Right lung (tissue), 10 donors: ENCODE measurements at places on chromosomes 13 and 19.

DNA sequence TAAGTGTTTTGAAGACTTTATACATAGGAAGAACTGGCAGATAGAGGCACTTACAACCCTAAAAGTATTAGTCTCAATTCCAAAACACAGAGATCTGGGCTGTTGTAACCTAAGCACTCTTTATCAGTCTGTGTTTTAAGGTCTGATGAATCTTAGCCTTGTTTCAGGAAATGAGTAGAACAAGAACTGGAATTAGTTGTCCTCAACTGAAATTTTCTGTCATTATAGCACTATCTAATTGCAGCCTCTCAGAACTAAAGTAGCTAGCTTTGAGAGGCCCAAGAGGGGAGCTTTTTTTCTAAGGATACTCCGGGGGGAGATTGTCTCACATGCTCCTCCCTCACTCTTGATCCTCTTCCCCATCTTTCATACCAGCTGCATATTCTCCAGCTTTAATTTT lies 13.1 kb downstream of the HNRNPM start:
- no peak for DNase-seq

- no peak for DNase-seq
Measured at GRCh38 chr13:99558570-99559180, 57.4 kb downstream of the TM9SF2 start.

DNA sequence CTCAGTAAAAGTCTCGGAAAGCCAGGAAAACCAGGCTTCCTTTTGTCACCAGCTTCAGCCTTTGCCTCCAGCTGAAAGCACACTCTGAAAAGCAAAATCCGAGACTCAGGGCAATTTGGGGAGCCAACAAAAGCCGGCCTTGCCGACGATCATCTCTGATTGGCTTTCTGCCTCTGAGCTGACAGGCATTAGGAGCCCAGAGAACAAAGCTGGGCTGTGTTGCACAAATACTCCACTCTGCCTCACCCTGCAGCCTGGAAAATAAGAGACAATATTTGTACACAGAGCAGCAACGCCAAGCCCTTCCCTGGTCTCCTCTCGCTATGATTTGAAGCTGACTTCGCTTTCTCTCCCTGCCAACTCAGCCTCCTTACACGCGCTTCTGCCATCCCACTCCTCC lies 46.9 kb downstream of the CACNA1A start:
- DNase-seq, result no peak

GRCh38 chr13:88022431-88023208 lies 351.4 kb downstream of the SLITRK5 start:
- peak; percentile 11 for DNase-seq

DNA sequence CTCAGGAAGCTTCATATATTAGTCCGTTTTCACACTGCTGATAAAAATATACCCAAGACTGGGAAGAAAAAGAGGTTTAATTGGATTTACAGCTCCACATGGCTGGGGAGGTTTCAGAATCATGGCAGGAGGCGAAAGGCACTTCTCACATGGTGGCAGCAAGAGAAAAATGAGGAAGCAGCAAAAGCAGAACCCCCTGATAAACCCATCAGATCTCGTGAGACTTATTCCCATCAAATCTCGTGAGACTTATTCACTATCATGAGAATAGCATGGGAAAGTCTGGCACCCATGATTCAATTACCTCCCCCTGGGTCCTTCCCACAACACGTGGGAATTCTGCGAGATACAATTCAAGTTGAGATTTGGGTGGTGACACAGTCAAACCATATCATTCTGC lies 23.1 kb downstream of the FLT3 start:
- no peak for DNase-seq

GRCh38 chr19:39126312-39127187 lies 964 bp downstream of the PAK4 start:
- no peak for DNase-seq

DNA sequence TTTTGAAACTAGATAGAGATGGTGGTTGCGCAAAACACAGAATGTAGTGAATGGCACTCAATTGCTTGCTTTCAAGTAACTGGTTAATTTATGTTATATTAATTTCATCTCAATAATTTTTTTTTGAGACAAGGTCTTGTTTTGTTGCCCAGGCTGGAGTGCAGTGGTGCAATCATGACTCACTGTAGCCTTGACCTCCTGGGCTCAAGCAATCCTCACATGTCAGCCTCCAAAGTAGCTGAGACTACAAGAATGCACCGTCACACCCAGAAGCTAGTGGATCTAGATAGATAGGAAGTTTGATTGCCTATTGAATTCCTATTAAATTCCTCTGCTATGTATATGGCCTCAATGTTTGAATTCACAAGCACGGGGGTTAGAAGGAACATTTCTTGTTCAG lies 26.4 kb upstream of the ADGRE2 start:
- no peak for DNase-seq

- no peak for DNase-seq
Measured at GRCh38 chr13:114077099-114077932, 55.1 kb downstream of the RASA3 start.

GRCh38 chr19:16143399-16144215 lies at the start of gene HSH2D:
Gene HSH2D, plus strand, starts transcription at chr19:16143685. Its CDS starts 5,066 bp downstream, at chr19:16148751.
- DNase-seq, result peak; percentile 25

DNA sequence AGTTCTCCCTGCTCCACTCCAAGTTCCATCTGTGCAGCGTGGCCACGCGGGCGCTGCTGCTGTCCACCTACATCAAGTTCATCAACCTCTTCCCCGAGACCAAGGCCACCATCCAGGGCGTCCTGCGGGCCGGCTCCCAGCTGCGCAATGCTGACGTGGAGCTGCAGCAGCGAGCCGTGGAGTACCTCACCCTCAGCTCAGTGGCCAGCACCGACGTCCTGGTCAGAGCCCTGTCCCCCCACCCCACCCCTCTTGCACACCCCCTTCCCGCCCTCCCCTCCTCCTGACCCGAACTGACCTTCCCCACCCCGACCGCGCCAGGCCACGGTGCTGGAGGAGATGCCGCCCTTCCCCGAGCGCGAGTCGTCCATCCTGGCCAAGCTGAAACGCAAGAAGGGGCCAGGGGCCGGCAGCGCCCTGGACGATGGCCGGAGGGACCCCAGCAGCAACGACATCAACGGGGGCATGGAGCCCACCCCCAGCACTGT lies 11.6 kb downstream of the FUZ start:
- no peak for DNase-seq

GRCh38 chr19:12952488-12953137 lies 4.4 kb downstream of the GADD45GIP1 start:
- no peak for DNase-seq

DNA sequence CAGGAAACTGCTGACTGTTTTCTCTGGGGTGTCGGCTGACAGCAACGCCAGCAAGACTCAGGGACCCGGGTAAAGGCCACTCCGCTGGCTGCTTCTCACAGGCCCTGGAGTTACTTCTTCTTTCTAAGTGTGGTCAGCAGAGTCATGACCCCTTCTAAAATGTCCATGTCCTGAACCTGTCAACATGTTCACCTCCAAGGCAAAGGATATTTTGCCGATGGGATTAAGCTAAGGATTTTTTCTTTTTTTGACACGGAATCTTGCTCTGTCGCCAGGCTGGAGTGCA lies 7.9 kb downstream of the PEX11G start:
- no peak for DNase-seq

DNA sequence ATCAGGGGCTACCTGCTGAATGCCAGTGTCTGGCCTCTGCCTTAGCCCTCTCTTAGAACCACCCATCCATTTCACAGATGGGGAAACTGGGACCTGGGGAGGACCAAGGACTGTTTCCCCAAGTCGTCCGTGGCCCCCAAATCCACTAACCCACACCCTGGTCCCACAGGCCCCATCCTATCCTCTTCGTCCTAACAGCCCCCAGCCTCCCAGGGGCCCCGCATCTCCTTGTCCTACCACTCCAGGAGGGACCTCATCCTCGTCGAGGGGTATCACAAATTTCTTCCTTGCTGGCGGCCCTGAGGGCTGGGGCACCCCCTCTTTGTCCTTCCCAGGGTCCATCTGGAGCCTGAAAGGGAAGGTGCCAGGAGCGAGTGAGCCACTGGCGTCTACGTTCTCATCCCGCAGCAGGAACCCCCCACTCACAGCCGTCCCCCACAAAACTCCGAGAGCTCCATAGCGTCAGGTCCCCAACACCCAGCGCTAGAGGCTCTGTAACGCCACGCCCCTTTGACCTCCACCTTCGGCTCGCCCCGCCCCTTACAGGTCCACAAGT lies 606 bp downstream of the ERCC1 start:
- DNase-seq, result no peak

DNA sequence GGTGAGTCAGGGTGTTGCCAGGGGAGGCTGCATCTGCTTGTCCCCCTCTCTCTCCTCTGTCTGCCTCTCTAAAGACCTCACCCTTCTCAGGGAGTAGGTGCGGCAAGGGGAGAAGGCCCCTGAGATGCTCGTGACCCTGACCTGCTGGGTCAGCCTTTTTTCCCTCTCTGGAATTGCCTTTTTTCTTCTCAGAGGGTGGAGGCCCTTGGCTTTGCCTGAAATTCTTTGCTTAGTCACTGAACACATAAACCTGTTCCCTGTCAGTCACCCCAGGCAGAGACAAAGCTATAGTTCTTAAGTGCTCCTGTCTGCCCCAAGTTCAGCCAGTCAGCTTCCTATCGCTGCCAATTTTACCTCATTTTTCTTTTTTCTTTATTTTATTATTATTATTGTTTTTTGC lies 35.2 kb upstream of the PEG3 start:
- no peak for DNase-seq

- DNase-seq, result no peak
Measured at GRCh38 chr13:79988573-79988972, 352.4 kb downstream of the SPRY2 start.

DNA sequence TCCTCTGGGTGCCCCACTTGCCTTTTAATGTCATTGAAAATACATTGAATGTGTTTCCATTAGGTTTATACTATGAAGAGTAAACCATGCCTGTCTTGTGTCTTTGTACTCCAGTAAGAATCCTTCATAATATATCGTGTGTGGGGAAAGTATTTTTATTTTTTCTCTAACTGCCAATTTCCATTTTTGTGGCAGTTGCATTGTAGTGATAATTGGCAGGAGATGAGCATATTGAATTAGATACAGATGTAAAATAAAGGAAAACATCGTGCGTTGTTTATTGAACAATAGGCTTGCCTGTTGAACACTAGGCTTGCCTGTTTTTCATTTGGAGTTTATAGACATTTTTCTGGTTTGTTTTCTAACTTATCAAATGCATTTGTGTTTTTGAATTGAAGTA lies 218.8 kb downstream of the NBEA start:
- no peak for DNase-seq

- no peak for DNase-seq
Measured at GRCh38 chr19:4077800-4078684, 11.3 kb upstream of the ZBTB7A start.

DNA sequence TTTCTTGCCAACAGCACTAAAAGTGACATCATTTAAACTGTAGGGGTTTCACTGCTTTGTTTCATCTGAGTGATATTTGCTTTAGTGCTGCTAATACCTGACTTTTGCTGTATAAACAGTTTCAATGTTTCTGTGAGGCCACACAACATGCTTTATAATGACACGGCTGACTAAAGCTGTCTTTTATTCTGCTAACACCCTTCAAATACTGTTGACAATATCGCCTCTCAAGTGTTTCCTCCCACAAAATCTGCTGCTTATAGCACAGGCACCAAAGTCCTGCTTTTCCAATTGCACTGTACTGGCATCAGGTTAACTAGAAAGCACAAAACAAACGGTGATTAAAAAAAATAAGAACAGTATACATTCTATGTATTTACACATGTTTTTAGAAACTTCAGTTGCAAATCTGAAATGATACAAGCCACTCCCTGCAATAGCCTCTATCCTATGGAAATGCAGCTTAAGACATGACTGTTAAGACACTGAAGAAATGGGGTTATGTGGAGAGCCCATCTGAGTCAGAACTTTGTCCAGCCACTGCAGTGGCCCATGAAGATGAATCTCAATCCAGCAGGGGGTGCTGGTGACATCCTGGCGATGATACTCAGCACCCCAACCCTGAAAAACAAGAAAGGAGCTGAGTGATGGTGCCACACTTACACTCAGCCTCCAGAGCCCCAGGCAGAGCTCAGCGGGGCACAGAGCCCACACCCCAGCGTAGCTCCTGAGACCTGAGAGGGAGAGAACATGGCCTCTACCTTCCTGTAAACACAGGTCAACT lies 29.4 kb downstream of the RFXAP start:
- no peak for DNase-seq

- DNase-seq, result no peak
Measured at GRCh38 chr13:112053167-112053743, 13.7 kb upstream of the SOX1 start.

DNA sequence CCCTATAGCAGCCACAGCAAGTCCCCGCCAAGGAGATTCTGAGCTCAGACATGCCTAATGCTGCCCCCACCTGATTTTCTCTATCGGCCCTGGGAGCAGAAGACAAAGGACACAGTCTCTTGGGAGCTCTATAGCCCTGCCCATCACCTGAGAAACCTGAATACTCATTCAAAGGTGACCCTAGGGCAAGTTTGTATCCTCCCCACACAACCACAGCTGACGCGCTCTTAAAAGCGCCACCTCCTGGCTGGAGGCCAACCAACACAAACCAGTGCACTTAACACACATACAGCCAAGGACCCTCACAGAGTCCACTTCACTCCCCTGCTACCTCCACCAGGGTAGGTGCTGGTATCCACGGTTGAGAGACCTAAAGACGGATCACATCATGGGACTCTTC lies 8.8 kb upstream of the IGFL4 start:
- DNase-seq, result no peak
